ENCODE measurements at places on chromosomes 1 and 21.

- DNase-seq = no peak
These were observed 14.8 kb upstream of the LSS start for GRCh38 chr21:46243325-46243724.

DNA sequence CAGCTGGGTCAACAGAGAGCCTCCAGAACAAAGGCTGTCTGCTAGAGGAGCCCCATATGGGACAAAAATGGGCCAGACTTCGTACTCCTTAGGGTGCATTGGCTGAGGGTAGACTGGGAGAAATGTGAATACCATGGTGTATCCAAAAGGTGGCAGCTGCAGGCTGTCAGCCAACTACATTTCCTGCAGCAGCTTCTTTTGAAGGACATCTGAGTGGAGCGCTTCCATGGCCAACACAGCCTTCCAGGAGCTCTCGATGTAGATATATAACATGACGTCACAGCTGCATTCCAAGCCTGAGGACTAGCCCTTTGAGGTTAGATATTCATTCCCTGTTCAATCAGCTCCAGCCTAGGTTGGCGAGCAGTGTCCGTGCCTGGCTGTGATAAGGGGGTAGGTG, 107.7 kb downstream of the MAB21L3 start:
- no peak for DNase-seq

DNA sequence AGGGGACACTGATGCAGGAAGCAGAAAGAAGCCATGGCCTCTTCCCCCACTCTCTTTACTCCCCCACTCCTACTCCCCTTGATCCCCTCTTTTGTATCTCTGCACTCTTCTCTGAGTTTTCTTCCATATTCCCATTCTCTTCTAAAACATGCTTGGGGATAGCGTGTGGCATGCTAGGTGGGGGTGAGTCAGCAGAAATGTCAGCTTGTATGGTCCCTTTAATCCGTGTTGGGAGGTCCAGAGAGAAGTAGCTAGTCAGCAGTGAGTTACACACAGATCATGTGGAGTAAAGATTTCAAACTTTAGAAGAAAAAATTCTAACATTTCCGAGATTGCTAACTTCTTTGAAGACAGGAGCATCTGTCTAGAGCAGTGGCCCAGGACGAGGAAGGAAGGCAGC, 4.0 kb upstream of the KCNK1 start:
- DNase-seq = no peak

DNA sequence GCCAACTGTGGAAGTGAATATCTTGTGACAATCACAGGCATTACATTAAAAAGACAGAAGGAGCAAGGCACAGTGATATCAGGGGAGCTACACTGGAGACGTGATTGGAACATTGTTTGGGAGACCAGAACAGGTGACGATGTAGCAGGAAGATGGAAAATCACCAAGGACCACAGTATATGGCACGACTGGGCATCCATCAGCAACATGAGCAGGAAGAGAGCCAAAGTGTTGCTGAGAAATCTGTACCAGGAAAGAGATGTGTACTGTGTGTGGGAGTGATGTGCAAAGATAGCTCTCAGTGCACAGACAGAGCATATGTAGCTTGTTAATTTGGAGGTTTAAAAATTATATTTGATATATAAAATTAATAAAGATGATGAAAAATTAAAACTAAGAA, 790.6 kb upstream of the ADGRL2 start:
- no peak for DNase-seq

- no peak for DNase-seq
These were observed 52.6 kb downstream of the BRINP2 start for GRCh38 chr1:177223359-177223758.

DNA sequence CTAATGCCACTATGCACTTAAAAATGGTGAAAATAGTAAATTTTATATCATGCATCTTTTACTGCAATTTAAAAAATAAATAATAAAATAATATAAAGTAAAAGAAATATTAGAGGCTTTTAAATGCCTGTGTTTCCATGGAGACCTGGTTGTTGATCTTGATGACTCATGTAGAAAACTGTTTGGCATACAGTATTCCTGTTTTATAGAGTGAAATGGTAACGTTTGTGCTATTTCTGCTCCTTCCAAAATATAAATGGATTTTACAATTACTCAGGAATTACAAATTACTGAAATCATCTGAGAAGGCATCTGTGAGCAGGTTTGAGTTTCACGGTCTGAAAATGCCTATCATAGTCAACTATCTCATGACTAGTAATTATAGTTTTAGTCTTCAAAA, 98.4 kb upstream of the USP25 start:
- no peak for DNase-seq

GRCh38 chr21:33651965-33652680, 9.8 kb downstream of the ITSN1 start:
- DNase-seq = no peak

DNA sequence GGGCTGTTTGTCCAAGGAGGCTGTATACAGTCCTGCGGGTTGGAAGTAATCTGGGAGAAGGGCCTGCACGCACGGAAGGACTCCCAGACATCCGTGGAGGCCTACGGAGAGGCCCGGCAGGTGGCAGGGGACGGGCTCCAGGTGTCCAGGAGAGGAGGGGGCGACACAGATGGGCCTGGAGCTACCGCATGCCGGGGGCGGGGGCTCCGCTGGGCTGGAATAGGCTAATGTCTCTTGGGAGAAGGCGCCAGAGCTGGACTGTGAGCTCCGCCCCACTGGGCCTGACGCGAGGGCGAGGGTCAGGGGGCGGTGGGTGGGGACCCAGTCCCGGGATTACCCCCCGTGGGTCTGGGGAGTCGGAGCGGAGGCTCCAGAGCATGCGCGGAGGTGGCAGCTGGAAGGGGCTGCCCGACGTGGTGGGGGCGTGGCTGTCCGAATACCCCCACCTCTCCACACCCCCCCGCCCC, 659 bp downstream of the AGO1 start:
- DNase-seq = peak; percentile 57

GRCh38 chr1:59502009-59502691, 205.3 kb downstream of the FGGY start:
- DNase-seq = no peak

GRCh38 chr1:10511494-10511885, 36.7 kb downstream of the PEX14 start:
- DNase-seq = no peak

DNA sequence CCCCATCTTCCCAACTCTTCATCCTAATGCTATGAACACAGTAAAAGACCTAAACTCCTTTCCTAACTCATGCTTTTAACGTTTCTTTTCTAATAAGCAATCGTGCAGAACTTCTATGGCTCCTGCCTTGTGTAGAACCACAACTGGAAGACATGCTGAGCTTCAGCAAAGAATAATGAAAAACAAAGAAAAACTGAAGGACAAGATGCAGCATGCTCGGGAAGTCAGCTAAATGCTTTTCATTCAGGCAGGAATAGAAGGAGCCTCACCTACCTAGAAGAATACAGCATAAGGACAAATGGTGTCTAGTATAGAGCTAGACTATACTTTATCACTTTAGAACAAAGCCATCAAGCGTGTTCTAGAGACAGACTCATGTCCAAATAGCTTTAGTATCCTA, 45.9 kb downstream of the LUZP1 start:
- DNase-seq = no peak
